ACHN (cell line): ENCODE measurements at places on chromosomes 5 and 9.

- DNase-seq, result no peak
Observed at GRCh38 chr5:181086026-181086883, 44.7 kb downstream of the OR2V1 start.

DNA sequence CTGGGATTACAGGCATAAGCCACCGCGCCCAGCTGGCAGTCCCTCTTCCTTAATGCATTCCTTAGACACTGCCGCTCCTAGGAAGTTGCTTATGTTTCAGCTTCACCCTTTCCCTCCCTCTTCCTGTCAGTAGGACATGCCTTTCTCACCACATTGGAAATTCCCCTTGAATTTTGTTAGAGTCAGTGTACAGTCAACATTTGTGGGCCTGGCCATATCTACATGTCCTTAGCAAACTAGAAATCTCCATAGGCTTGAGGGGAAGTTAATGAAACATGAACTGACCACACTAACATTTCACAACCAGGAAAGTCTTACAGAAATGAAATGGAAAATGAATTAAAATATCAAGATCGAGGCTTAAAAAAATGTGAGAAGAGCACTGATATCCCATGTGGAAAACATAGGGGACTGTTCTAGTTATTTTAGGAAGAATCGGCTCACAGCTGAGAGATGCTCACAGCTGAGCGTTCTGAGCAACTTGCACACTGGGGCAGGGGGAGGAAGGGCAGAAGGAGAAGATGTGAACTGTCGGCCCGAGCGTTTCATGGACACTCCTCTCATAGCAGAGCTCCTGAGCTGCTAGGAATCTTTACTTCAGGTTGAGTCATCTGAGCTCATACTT, 21.1 kb upstream of the LVRN start:
- peak; percentile 19 for DNase-seq

DNA sequence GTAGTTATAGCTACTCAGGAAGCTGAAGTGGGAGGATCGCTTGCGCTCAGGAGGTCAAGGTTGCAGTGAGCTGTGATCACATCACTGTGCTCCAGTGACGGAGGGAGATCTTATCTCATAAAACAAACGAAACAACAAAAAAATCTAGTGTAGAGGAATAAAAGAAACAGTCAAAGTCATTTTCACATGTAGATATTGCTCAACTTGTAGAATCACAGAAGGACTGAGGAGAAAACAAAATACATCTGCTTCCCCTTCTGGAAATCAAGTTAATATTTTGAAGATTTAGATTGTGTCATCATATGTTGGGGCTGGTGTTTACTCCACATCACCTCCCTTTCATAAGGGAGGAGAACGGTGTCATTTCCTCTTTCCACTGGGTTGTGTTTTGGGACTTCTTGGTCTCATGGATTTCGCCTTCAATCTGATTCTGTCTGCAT, 8.2 kb upstream of the SLC46A2 start:
- DNase-seq, result no peak

DNA sequence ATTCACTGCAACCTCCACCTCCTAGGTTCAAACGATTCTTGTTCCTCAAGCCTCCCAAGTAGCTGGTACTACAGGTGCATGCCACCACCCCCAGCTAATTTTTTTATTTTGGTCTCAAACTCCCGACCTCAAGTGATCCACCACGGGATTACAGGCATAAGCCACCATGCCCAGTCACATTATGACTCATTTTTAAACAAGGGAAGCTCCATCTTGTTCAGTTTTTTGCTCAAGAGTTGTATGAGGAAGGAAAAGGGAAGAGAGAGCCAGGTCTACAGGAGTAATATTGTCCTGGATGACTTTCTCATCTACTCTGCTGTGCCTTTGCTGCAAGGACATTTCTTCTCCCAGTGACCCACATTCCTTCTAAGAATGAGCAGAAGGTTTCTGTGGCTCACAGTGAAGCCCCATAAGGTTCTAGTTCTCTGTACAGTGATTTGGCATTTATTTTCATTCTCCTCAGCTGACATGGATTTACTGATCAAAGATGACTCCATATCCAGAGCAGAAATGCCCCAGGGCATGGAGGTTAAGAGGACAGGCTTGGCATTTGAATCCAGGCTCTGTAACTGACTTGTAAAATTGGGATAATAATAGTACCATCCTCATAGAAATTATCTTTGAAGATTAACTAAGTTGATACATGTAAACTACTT, 153.5 kb downstream of the CDH6 start:
- DNase-seq, result no peak

DNA sequence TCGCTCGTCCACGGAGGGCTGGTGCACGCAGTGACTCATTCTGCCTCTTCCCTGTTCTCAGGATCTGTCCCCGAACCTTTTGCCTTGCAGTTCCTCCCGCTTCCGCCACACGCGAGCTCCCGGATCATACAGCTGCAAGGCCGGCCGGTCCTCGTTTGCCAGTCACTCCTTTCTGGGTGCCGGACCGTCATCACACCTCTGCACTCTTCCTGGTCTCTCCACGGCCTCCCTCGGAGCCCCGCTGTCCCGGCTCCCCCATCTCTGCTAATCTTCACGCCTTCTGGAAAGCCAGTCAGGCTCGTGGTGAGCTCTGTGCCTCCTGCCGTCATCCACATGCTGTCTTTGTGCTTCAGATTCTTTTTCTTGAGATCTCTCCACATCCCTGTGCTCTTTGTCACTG, 91.8 kb downstream of the STX17 start:
- DNase-seq, result no peak

DNA sequence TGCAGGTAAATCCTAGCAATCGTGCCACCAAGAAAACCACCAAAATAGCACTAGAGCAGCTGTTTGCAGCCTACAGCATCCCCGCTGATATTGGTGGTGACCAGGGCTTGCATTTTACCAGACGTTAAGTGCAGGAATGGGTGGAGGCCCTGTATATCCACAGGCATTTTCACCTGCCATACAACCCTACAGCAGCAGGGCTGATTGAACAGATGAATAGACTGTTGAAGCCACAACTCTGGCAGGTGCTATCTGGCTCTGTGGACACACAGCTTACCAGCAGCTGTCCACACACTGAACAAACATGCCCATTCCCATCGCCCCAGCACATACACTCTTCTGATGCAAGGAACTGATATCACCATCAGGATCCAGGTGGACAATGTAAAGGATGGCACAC, 154.5 kb upstream of the APC start:
- DNase-seq, result no peak

DNA sequence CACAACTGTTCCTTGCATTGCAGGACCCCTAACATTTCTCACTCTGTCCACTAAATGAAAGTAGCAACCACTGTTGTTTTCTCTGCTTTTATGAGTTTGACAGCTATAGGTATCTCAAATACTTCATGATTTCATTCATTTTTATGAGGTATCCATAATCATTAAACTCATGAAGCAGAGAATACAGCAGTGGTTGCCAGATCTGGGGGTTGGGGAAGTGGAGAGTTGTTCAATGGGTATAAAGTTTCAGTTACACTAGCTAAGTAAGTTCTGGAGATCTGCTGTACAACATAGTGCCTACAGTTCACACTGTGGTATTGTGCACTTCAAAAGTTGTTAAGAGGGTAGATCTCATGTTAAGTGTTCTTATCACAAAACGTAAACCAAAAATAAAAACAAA, 23.4 kb upstream of the CAMK4 start:
- DNase-seq, result no peak

- peak; percentile 94 for DNase-seq
Observed at GRCh38 chr5:134555890-134556311, 30.4 kb downstream of the JADE2 start.

- DNase-seq, result no peak
Observed at GRCh38 chr9:98607787-98608186, 100.9 kb downstream of the GABBR2 start.

- no peak for DNase-seq
Observed at GRCh38 chr9:91428927-91429351, 5.3 kb upstream of the NFIL3 start.

GRCh38 chr5:45109062-45109461, 300.3 kb downstream of the MRPS30 start:
- no peak for DNase-seq

GRCh38 chr5:187042-187431, 4.3 kb upstream of the LRRC14B start:
- DNase-seq, result no peak

GRCh38 chr9:88996046-88996920, 5.0 kb downstream of the S1PR3 start:
- no peak for DNase-seq
